ENCODE measurements at places on chromosomes 1 and 21. TPM values are rescaled to one million over a fixed set of nuclear protein-coding genes. Genes with fewer than 3 reads are reported as not detected.

DNA sequence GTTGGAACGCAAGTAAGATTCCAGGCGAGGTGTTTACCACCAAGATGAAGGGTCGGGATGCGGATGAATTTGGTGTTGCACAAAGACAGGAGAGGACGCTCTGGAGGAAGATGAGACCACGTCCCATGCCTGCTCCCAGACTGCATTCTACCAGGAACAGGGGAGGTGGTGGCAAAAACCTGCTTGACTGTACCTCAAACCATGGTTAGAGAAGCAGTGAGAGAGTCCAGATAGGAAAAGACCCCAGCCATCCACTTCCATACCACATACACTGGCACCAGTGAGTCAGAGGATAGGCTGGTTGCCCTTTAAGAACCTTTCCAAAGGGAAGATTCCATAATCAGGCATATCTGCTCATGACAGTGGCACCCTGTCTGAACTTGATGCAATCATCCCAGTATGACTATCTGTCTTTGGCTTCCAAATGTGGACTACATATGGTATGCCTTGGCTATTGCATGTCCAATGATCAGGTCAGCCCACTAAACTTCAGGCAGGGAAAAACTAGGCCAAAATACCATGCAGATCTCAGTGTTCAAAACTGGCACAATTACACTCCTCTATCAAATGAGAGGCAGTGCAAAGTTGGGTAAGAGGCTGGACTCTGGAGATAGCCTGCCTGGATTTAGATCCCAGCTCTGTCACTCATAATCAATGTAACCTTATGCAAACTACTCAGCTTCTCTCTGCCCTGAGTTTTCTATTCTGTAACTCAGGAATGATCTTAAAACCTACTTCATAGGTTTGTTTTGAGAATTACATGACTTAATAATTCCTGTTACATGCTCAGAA lies 20.6 kb downstream of the NPR1 start:
- DNase-seq: peak; percentile 18

The CFHR3 gene
- total RNA-seq: not detected

GRCh38 chr1:206672844-206673758 lies 11.6 kb upstream of the MAPKAPK2 start:
- DNase-seq: no peak

- DNase-seq: no peak
Measured at GRCh38 chr1:16187748-16188401, 24.6 kb downstream of the ARHGEF19 start.

The OR2T29 gene
- not detected for total RNA-seq

Measured in epithelial cell of proximal tubule (primary cell).